Activated naive CD4-positive, alpha-beta T cell treated with anti-CD3 and anti-CD28 coated beads, Interleukin-2, amount 10 ng/mL, durations not matched to agents 7 days and 5 days (primary cell): ENCODE measurements at places on chromosomes 13 and 19.
A peak's percentile ranks its signal among the peaks of the same experiment; 100 is the strongest.

DNA sequence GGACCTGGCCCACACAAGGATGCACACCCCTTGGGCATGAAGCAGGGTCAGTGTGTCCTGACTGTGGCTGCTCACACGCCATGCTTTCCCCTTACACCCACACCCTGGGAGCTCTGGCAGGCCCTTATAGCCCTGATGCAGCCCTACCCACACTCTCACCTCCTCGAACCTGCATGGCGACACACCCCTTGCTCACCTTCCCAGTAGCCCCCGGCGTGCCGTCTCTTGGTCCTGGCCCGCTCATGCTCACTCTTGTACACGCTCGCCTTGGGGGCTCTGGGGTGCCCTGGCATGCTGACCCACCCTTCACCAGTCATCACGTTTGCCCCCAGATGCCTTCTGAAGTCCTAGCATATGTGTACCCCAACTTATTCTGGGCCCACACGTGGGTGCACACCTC is 56.1 kb downstream of the MAP4K1 start:
- no peak for DNase-seq

DNA sequence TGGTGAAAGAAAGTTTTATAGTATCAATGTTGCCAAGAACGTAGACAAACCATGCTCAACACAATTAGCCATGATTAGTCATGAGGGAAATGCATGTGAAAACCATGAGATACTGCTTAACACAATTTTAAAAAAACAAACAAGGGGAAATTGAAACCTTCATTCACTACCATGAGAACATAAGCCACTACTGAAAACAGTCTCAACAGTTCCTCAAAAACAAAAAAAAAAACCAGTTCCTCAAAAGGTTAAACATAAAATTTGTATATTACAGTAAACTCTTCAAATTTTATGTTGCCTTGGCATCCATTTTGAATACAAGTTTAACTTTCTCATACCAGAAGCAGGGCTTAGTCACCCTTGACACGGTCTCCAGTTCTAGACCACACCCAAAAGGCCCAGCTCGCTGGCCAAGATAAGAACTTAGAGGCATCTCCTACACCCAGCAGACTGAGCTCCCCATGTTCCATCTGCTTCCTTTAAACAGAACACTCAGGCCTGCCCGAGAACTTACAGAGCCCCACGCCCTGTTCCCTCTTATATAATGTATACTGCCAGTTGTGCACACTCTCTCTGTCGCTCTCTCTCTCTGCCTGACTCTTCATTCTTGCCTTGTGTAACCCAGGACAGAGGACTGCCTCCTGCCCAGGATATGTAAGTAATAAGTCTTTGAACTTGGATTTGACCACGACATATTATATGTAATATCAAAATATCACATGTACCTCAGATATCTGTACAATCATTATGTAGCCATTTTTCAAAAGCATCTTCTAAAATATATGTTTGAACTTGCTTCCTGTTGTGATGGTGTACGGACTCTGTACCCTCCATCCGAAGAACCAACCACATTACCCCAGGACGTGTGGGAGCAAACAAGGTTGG is 67.4 kb downstream of the STK24 start:
- peak; percentile 45 for DNase-seq

DNA sequence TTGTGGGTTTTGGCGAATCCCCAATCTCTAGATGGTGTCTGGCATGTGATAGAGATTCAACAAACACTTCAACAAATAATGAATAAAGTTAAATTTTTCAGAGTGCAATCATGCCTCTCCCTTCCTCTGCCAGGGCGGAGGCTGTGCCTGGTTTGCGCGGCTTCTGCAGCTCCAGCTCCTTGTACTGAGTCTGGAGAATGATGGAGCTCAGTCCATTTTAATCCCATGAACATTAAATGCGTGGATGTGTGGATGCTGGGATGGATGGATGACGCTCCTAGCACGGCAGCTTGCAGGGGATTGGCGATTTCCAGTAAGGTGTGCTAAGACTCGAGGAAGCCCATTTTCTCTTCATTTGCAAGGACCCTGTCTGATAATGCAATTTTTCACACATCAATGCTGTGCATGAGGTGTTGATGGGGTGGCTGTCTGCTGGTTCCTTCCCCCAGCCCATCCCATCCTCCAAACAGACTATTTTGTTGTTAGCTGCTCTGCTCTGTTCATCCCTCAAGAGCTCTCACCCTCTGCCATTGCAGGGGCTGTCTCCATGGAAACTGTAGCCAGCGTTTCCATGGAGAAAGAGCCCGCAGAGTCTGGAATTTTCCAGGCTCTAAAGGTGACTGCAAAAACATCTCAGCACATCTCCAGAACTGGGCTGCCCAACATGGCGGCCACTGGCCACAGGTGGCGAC is 92.6 kb upstream of the PEG3 start:
- DNase-seq: no peak

DNA sequence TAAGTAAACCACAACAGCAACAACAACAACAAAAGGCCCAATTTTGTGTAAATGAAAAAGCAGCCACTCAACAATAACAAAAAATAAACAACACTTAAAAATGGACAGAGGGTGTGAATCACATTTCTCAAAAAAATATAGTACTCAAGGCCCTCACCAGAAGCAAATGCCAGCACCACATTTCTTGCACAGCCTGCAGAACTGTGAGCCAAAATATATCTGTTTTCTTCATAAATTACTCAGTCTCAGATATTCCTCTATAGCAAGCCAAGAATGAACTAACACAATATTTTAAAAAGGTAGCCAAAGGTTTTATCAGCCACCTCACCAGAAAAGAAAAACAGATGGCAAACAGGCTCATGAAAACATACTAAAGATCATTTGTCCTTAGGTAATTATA is 3.9 kb upstream of the CD33 start:
- no peak for DNase-seq
